Fibroblast of skin of right biceps (primary cell): ENCODE measurements at places on chromosomes 1 and 21.

- DNase-seq: peak; percentile 28
Measured at GRCh38 chr1:81298266-81298665, 502.5 kb upstream of the ADGRL2 start.

GRCh38 chr1:203450479-203451149, 25.0 kb upstream of the PRELP start:
- DNase-seq: no peak

- no peak for DNase-seq
Measured at GRCh38 chr1:115839679-115840237, 1.2 kb downstream of the NHLH2 start.

GRCh38 chr1:74611887-74612286, 61.7 kb downstream of the ERICH3 start:
- DNase-seq: no peak

DNA sequence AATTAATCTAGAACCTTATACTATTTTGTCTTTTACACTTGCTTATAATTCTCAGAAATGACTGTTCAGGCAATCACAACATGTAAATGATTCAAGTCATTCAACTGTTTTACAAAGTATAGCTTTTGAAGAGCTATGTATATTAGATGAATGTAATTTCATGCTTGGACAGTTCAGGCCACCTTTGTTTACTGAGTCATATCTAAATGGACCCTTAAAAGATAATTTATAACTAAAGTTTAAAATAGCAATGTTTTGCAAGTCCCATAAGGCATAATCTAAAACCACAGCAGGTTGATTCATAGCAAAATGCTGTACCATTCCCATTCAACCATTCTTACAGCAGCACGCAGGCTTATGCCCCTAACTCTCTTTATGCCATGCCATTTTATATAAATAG, 64.8 kb downstream of the PIK3R3 start:
- no peak for DNase-seq

DNA sequence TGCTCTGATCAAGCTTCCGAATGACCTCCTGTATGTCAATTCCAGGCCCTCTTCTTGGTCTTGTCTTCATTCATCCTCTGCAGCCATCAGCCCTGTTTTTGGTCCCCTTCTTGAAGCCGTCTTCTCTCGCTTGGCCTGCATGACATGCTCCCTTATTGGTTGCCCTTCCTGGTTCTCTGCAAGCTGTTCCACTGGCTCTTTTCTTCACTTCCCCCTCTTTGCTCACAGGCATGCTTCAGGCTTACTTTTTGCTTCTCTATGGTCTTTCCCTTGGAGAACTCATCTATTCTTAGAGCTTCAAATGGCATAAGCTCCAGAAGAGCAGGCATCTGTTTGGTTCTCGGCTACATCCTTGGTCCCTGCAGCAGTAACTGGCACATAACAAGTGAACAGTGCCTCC, 38.8 kb downstream of the PDPN start:
- DNase-seq: no peak

DNA sequence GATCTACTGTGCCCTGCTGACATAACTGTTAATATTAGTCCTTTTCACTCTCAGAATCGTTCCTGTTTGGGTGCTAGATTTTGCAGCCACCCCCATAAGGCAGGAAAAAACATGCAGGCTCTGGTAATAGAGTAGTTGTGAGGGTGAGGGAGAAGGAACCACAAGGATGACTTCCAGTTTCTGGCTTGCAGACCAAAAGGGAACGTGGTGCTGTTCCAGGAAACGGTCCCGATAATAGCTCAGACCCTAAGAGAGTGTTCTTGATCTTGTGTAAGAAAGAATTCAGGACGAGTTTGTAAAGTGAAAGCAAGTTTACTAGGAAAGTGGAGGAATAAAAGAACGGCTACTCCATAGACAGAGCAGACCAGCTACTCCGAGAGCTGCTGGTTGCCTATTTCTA, 50.7 kb upstream of the RHOU start:
- no peak for DNase-seq

DNA sequence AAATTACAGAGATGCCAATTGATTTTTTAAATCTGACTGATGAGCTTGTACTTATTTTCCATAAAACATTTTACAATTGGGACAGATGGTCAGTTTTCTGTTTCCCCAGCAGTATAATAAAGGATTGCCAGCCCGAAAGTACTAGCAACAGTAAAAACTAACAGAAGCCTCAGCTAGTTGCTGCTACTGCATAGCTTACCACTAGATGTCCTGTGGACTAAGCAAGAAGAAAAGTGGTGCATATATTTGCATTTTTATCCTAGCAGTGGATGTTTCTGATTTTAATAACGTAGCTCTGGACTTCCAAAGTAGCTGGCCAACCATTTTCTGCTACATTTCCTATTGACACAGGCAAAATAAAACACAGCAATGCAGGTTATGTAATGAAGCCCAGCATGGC, 241.5 kb downstream of the BARHL2 start:
- DNase-seq: no peak

GRCh38 chr21:32256873-32257620, 21.8 kb downstream of the MIS18A start:
- DNase-seq: peak; percentile 92

- DNase-seq: peak; percentile 50
Measured at GRCh38 chr1:172089768-172090510, 248.6 kb downstream of the DNM3 start.

DNA sequence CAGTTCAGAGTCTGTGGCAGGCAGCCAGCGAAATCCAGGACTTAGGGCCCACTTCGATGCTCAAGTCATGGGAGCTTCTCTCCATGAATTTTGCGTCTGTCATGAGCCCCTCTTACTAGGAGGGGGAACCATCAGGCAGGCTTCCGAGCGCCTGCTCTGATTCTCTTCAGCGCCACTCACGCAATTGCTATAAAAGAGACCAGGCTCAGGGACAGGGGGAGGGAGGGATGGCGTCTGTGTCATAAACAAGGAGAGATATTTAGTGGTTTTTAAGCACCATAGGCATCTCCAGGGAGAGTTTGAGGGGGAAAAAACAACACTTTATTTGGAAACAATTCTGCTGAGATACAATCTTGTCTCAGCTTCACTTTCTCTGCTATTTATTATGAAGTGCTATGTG, 60.6 kb downstream of the NAV1 start:
- peak; percentile 81 for DNase-seq

- no peak for DNase-seq
Measured at GRCh38 chr21:28193189-28193588, 799.5 kb downstream of the LTN1 start.

DNA sequence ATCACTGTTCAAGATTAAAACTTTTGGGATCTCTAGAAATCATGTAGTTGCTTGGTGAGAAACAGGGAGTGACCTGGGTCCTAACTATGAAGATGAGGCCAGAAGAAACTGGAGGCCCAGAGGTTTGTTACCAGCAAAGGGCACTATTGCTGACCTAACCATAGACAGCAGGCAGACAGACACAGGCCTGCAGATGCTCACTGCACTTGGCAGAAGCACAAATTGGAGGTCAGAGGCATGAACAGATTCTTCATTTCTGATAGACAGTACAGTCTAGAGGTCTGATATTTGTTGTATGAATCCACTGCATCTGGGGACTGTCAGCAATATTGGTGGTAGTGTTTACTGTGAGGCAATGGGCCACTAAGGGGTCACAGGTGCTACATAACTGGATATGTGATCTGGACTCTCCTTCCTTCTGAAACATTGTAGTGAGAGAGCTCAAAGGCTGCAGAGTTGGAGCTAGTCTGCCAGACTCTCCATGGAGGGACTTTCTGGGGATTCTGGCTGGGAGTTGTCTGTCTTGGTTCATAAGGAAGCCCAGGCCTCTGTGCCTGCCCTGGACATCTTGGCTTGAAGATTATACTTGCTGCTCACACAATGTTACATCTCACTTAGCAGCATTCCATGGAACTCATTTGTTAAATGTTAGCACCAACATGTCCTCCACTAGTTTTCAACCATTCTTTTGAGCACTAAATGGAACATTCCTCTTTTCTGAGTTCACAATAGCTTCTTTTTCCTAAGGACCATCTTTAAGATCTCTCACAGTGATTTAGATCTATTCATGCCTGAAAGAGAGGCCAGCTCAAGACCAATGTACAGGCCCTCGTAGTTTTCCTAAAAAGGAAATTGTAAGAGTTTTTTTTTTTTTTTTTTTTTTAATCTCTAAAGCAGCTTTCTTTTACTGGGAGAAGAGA, 26.9 kb upstream of the CCN1 start:
- DNase-seq: no peak

DNA sequence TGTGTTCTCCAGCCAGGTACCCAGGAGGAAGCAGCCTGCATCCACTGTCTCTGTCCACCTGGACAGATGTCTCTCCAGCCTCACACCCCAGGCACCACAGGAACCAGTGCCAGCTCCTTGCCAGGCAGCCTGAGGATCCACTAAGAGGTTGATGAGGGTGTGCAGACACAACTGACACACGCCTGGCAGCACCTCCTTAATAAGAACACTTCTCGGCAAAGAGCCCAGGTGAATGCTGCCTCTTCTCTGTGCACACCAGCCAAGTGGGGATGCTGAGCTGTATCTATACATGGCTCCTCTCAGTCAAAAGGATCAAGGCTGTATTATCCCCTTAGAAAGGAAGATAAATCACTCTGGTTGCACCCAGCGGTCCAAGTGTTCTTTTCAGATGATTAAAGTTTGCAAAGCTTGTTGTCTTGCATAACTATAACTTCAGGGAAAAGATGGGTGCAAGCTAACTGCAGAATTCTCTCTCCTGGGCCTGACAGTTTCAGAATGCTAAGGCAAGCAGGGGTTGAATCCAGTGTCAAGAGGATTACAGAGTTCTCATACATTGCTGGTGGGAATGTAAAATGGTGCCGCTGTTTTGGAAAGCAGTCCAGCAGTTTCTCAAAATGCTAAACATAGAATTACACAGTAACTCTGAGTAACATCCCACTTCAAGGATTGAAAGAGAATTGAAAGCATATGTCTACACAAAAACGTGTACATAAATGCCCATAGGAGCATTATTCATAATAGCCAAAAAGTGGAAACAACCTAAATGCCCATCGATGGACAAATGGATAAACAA, 3.7 kb upstream of the CAPN8 start:
- DNase-seq: no peak

GRCh38 chr21:23607782-23608431, 1999.4 kb downstream of the MRPL39 start:
- no peak for DNase-seq

DNA sequence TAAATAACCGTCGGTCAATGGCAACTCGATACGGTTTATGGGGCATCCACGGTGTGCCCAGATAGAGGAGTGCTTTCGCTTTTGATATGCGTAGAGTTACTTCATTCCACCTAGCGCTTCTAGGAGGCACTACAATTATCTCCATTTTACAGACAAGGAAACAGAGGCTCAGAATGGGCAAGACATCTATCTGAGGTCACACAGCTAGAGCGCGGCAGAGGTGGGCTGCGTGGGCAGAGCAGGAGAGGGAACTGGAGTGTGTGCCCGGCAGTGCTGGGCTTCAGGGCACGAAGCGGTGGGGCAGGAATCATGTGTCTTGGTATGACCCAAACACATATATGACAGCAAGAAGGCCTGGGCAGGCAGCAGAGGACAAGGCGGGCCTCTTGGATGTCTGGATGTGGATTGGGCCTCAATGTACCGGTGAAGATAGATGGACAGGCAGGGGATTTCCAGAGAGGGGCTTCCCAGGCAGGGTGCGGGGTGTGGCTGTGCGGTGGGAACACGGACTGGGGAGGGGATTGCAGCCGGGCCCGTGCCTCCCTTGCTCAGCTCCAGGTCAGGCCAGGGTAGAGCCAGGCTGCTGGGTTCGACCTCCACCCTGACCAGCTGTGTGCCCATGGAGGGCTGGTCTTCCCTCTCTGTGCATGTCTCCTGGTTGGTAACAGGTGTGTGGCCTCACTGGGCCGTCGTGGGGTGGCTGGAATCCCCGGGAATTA, 21.2 kb downstream of the TP73 start:
- no peak for DNase-seq

- DNase-seq: peak; percentile 28
Measured at GRCh38 chr1:180168786-180169639, 14.3 kb downstream of the QSOX1 start.

GRCh38 chr1:90964444-90965035, 57.3 kb downstream of the ZNF644 start:
- peak; percentile 8 for DNase-seq

GRCh38 chr1:161511018-161511755, 5.9 kb downstream of the FCGR2A start:
- DNase-seq: no peak

- DNase-seq: no peak
Measured at GRCh38 chr1:246795906-246796694, 71.9 kb downstream of the SCCPDH start.

DNA sequence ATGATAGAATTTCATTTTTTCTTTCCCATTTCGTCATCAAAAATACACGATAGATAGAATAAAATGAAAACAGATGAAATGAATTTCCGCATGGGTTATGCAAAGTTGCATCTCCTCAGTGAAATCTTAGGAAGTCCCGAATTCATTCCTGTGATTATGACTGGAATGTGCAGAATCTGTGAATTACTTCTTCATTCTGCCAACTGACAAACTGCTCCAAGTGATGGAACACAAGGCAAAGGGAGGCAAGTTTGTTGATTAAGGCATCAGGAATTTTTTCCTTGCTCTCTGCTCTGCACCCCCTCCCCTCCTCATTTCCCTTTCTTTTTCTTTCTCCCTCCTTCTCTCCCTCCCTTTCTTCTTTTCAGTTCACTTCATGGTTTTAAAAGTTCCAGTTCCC, 37.0 kb upstream of the ADGRL4 start:
- DNase-seq: peak; percentile 90

- DNase-seq: no peak
Measured at GRCh38 chr1:25774206-25774803, 25.7 kb upstream of the SELENON start.

GRCh38 chr1:73026114-73026513, 743.8 kb upstream of the NEGR1 start:
- DNase-seq: no peak

- peak; percentile 73 for DNase-seq
Measured at GRCh38 chr1:78497201-78497600, 6.4 kb downstream of the PTGFR start.

DNA sequence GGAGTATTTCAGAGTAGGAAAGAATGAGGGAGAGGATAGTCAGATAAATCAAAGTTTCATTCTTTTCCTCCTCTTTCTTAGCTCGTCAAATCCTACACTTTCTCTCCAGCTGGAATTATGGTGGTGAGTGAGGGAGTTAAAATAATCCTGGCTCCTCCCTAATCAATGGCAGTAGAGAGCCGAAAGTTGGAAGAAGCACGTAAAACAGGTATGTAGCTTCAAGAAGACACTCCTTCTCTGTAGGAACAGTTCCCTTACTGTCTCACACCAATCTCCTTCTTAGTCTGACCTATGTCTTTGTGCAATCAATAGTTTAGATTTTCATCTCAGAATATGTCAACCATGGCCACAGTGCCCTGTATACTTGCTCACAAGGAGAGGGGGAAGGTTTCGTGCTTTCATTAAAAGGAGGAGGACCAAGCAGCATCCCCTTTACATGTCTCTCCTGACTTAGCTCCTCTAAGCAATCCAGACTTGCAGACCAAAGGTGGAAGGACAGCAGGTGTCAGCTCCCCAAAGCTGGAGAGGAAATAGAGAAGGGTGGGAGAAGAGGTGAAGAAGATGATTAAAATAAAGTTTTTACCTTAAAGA, 878 bp downstream of the MINDY1 start:
- no peak for DNase-seq

DNA sequence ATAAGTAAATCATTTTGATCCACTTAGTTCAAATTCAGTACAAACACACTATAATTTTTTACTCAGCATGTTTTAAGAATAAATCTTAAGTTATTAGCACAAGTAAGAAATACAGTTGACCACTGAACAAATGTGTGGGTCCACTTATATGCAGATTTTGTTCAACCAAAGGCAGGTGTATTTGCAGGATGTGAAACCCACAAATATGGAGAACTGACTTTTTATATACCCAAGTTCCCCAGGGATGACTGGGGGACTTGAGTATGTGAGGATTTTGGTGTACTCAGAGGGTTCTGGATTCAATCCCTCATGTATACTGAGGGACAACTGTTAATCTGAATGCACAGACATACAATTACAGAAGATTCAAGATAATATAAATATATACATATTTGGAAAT, 25.7 kb upstream of the ERICH3 start:
- no peak for DNase-seq
